ENCODE measurements at places on chromosomes 6 and 20.

GRCh38 chr6:81761197-81761596 is 8.7 kb upstream of the TENT5A start:
- DNase-seq = no peak

GRCh38 chr20:64114356-64114971 is 7.1 kb upstream of the NPBWR2 start:
- no peak for DNase-seq

DNA sequence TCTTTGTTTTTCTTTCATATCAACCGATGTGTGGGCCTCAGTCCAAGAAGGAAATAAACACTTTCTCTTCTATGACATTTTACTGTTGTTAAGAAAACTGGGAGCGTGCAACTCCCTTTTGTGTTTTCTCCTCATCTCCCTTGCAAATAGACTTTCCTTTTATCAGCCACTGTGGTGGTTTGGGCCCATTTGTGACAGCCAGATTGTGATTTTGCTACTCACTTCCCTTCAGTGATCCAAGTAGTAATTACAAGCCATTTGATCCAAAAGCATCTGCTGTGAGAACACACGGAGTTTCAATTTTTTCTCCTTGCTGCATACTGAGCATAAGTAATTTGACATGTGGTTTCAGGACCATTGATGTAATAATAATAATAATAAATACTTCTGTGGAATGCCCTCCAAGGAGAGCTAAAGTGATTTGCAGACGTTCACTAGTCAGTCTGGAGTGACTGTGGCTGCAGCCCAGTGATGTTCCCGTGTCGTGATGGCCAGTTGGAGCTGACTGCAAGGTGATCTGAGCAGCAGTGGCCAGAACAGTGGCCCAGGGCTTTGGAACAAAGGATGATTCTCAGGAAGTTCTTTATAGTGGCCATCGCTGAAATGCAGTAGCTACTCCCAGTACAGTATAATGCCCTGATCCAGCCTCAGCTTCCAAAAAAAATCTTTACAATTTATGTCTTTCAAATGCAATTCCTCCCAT is 91.9 kb upstream of the CLDN20 start:
- no peak for DNase-seq

DNA sequence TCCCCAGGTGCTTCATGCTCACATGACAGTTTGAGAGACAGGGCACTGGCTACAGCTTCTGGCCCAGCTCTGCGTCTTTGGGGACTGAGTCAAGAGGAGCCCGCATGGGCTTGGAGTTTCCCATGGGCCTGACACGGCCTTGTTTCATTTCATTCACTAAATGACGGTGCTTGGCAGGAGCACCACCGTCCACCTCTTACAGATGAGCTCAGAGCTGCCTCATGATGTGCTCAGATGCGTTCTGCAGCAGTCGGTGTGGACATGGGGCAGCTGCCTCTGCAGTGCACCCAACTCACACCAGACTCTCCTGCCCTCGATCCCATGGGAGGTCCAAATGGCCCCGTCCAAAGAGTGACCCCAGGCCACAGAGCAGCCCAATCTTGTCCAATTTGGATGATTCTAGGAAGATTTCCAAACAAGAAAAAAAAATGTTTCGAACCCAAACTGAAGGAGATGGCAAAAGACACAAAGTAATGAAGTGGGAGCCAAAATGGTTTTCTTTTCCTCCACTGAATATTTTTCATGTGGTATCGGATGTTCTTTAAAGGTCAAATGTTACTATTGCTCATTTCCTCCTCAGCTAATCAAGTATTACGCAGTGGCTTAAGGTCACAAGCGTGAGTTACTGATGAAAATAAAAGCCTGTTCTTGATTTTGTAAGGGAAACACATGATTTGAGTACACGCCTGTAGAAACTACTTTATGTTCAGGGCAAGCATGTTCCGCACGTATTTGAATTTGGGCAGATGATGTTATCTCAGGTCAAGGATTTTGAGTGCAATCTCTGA is 524.2 kb downstream of the CDH26 start:
- no peak for DNase-seq

DNA sequence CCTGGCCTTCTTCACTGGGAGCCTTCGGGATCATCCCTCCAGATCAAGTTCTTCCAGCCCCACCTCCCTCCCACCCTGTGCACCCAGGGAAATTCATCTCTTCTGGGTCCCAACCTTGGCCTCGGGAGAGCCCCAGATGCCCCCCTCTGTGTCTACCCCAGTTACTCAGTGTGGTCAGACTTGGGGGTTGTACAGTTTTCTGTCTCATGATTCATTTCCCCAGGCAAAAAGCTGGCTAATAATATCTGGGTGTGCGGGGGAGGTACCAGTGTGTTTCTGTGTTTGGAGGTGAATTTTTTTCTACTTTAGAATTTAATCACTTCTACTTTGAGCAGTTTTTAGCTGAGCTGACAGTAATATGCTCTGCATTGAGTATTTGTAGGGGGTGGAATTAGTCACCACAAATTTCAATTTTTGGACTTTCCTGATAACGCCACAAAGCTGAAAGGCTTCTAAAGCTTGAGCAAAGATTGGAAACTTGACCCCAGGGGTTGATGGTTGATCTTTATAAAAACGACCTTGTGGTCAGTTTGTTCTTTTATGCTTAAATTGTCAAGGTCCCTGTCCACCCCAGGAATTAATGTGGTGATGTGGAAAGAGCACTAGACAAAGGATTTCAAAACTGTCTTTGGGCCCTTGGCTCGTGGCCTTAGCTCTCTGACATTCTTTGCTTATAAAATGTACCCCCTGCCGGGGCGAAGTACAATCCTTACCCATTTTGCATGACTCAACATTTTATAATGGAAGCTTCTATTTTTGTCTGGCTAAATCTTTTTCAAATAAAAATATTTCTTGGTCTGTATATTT is 284.7 kb upstream of the TAB2 start:
- DNase-seq = no peak

Measured in Right ventricle myocardium inferior (tissue), 1 donor.